ENCODE measurements at places on chromosomes 3 and 15.

DNA sequence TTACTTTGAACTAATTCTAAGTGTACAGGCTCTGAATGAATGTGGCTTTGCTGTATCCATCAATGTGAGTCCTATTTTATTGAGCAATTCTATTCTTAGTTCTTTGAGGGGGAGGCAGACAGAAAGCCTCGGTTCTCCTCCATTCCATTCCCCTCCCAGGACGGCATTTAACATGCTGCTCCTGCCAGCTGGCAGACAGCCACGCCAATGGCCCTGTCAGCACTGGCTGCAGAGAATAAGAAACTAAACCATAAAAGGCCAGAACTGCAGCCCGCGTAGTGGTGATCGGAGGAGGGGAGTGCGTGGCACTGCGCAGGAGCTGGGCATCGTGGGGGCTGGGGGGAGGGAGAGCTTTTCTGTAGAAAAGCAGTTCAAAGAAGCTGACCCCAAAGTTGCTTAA, 76.0 kb upstream of the HACD2 start:
- DNase-seq = peak; percentile 91

GRCh38 chr3:108031895-108032294, 58.9 kb downstream of the CD47 start:
- DNase-seq = no peak

DNA sequence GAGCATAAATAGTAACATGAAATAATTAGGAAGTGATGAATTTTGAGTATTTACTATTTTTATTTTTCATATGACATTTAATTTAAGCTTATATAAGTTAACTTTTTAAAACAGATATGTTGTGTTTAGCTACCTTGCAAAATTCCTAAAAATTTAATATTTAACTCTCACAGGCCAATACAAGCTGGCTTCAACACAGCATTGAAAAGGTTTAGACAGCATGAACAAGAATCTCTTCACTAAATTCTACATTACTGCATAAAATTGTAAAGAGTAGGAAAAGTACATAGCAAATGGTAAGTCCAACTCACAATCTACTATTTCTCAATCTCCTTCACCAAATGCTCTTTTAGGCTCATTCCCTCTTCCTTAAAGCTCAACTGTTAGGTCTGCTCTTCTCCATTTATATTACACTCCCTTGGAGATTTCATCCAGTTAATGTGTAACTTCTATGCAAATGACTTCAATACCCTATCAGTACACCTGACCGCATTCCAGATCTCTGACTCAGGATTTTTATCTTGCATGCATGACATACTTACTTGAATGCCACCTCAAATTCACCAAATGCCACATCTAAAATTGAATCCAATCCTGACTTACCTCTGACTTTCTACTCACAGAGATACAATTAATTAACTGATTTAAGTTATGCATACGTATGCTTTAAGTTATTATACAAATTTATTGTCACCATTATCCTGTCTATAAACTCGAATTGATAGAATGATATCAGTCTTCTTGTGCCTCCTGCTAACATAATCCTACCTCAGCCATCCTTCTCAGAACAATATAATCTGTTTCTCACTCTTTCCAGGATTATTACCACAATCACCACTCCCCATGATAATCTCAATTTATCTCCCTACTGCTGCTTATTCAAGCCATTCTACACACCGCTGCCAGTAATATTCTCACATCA, 127.0 kb downstream of the STAG1 start:
- DNase-seq = peak; percentile 74

GRCh38 chr3:141807277-141808033, 44.2 kb downstream of the GRK7 start:
- DNase-seq = no peak

GRCh38 chr3:160400030-160400701, 716 bp downstream of the SMC4 start:
- DNase-seq = no peak

- no peak for DNase-seq
These were observed 163.6 kb downstream of the OSBPL10 start for GRCh38 chr3:31817411-31817966.

GRCh38 chr15:50095938-50096821, 22.9 kb downstream of the ATP8B4 start:
- no peak for DNase-seq

DNA sequence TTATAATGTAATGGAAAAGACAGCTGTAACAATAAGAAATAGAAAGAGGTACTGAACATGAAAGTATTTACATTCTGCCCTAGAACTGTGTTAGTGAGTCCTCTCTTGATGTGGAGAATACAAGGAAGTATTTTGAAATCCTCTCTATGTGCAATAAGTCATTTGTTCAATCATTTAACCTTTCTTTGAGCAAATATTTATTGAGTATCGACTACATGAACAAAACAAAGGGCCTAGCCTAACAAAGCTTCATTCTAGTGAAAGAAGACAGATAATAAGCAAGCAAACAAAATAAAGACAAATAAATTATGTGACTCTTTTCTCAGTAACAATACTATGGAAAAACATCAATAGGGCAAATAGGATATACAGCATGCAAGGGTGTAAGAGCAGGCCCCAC, 354.9 kb upstream of the ATP11B start:
- DNase-seq = no peak

GRCh38 chr3:133330065-133330464, 69.8 kb upstream of the BFSP2 start:
- DNase-seq = no peak

- DNase-seq = no peak
These were observed 53.6 kb downstream of the CLSTN2 start for GRCh38 chr3:139988472-139989156.

DNA sequence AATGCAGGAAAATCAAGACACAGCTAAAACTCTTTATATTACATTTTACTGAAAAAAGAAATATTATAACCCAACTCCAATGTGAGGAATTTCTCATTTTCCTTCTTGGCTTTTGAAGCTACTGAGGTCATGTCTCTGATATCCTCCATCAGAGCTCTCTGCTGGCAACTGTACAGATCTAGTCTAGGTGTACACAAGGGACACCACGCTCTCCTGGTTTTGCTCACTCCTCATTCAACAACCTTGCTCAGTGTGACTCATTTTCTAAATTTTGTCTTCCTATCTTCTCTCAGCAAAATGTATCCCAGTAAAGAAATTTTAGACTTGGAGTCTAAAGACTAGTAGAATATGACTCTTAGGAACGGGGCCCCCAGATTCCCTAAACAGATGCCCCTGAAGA, 144.3 kb downstream of the KCNMB2 start:
- DNase-seq = no peak

- peak; percentile 0 for DNase-seq
These were observed 286.4 kb downstream of the ZIC4 start for GRCh38 chr3:147119989-147120388.

- DNase-seq = no peak
These were observed 28.2 kb upstream of the SCAANT1 start for GRCh38 chr3:63940389-63940757.

DNA sequence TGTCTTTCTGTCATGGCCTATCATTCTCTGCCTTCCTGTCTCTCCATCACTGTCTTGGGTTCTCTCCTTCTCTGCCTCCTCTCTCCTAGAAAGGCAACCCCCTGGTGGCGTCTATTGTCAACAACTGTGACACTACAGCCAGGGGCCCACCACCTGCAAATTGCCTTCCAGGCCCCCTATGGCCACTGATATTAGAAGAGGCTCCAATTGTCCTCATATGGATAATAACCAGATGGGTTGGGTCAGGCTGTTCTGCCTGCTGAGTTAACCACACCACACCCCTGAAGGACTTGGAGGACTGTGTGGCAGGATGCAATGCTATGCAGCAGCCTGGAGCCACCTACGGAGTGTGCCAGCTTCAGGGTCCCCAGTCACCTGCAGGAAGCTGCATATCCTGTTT, 665.0 kb downstream of the NTRK3 start:
- DNase-seq = no peak

GRCh38 chr3:183099838-183100204, 525 bp upstream of the MCCC1 start:
- no peak for DNase-seq

DNA sequence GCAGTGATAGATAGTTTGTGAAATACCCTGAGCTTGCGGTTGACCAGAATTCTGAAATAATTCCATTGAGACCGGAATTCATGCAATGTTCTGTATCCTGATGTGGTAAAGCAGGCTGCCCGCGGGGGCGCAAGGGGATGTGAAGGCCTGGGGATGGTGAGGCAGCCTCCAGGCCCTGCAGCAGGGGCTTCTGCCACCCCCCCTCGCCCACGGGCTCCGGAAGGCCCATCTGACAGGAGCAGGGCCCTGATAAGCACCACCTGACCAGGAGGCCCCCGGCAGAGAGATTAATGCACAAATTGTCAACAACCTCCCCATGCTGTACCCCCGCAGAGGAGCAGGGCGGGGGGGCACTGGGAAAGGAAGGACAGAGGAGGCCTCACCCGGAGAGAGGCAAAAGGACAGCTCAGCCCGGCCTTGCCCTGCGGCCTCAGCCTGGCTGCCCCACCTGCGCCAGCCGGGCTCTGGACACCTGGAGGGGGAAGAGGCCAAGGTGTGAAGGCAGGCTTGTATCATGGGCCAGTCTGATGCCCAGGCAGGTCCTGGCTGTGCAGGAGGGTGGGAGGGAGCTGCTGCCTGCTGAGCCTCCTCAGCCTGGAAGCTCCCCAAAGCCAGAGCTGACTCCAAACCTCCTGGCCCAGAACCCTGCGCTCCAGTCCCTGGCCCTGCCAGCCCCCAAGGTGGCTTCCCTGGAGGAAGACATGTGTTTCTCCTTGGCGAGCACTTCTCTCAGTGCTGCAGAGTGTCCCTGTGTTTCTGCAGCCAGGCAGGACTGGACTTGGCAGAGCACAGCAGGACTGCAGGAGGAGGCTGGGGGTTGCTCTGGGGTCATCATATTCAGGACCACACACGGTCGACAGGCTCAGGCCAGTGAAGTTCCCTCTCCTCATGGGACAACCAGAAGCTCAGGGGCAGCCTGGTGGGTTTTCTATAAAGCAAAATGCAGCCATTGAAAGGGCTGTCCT, 46.5 kb downstream of the RPN1 start:
- no peak for DNase-seq

GRCh38 chr3:190616637-190617036, 102.8 kb downstream of the IL1RAP start:
- no peak for DNase-seq

GRCh38 chr15:64859226-64859625, 17.5 kb downstream of the PLEKHO2 start:
- no peak for DNase-seq

DNA sequence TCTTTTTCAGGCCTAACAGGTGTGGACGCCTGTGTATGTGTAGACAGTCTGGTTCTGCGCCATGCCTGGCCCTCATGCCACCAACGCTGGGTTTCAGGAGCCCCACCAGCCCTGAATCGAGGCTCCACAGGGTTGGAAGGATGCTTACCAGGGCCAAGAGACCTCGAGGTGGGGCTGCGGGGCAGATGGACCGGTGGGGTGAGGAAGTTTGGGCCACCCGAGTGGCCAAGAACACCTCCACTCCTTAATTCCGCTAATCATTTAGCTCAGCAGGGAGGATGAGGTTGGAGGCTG, 6.0 kb upstream of the ONECUT1 start:
- no peak for DNase-seq

- no peak for DNase-seq
These were observed 139.6 kb downstream of the LRRK1 start for GRCh38 chr15:101058735-101059134.

GRCh38 chr3:117874904-117875874, 1159.5 kb downstream of the IGSF11 start:
- no peak for DNase-seq

DNA sequence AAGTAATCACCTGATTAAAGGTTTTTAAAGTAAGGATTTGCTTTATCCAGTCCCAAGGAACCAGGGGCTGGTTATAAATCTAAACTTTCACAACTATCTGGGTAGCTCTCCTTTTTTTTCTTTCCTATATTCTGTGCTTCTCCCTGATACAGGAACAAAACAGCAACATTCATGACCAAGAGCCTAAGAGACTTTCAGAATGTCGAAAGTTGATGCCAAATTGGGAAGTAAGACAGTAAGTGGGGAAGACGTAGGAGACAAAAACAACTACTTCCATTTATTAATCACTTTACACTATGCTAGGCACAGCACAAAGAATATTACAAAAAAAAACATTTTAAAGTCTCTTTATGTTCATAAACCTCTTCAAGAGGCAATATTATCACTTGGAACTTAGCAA, 211.6 kb downstream of the MAGI1 start:
- no peak for DNase-seq

DNA sequence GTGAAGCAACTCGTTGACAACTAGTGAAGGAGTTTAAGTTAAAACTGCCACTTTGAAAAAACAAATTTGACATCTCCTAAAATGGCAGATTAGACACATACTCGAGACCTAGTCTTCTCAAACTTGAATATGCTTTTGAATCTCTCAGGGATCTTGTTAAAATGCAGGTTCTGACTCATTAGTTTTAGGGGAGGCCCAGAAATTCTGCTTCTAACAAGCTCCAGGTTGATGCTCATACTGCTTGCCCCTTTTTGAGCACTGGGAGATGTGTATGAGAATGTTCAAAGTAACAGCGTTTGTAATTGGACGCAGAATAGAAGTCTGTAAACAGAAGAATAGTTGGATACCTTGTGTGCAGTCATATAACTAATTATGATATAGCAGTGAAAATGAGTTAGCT, 1.6 kb downstream of the C3orf38 start:
- DNase-seq = no peak

GRCh38 chr15:93018574-93018973, 70.4 kb downstream of the RGMA start:
- no peak for DNase-seq

- DNase-seq = peak; percentile 42
These were observed 44.4 kb downstream of the AQP9 start for GRCh38 chr15:58182460-58183163.

GRCh38 chr15:95078003-95078402, 846.6 kb downstream of the MCTP2 start:
- DNase-seq = no peak

DNA sequence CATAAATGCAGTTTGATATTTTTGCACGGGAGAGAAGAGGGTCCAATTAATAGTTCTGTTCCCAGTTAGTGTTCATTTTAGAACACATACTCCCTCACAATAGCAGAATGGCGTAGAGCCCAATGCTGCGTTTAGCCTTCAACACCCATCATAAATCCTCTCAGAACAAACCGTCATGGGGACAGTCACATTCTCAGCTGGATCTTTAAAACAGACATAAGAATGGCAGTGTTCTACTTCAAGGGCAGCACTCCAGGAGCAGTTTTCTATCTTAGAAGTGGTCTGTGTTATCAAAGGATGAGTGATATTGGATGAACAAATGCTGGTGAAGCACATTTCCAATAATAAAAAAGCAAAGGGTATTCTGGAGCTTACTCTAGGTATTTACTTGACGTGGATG, 230.5 kb downstream of the PDZRN3 start:
- DNase-seq = peak; percentile 42

All from renal pelvis (tissue), 12 donors.